Dermis microvascular lymphatic vessel endothelial cell (primary cell): ENCODE measurements at places on chromosomes 2 and 18. TPM values are rescaled to one million over a fixed set of nuclear protein-coding genes. Genes with fewer than 3 reads are reported as not detected.
A peak's percentile ranks its signal among the peaks of the same experiment; 100 is the strongest.

EMILIN1 gene
- total RNA-seq, result 21.3 and 37.0 TPM in 2 replicates

SPEG gene
- under 0.01 TPM in 1 of 2 replicates, not detected in the other for total RNA-seq

RUFY4 gene
- not detected in 2 replicates for total RNA-seq

AQP12A gene
- not detected in 2 replicates for total RNA-seq

LOXHD1 gene
- total RNA-seq, result under 0.01 TPM in 2 replicates

NMUR1 gene
- not detected in 2 replicates for total RNA-seq

HOXD12 gene
- total RNA-seq, result not detected in 2 replicates

- DNase-seq, result no peak
Measured at GRCh38 chr2:51619961-51620360, 588.0 kb upstream of the NRXN1 start.

GRCh38 chr2:240567137-240567871 lies 980 bp upstream of the RNPEPL1 start:
- DNase-seq, result peak; percentile 28

DNA sequence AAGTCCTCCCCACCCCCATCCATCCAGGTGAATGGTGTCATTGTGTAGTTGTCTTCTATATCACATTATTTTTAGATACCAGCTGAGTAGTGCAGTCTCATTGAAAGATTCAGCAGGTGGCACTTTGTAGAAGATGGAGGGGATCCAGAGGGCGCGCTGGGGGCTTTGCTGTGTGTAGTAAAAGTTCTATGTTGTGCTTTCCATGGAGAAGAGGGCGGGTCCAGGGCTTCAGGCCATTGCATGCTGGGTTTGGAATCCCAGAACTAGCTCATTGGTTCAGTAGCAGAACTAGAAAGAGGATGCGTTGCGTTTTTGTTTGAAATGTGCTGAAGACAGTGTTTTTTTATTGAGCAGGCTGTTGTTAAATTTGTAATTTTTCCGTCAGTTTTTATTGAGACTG lies 120.0 kb downstream of the MAP4K4 start:
- DNase-seq, result no peak

- peak; percentile 30 for DNase-seq
Measured at GRCh38 chr2:207337234-207338219, 171.8 kb upstream of the KLF7 start.

- no peak for DNase-seq
Measured at GRCh38 chr2:237585590-237586221, 4.8 kb downstream of the RAB17 start.

- peak; percentile 40 for DNase-seq
Measured at GRCh38 chr2:119290859-119291587, 67.4 kb downstream of the STEAP3 start.

DNA sequence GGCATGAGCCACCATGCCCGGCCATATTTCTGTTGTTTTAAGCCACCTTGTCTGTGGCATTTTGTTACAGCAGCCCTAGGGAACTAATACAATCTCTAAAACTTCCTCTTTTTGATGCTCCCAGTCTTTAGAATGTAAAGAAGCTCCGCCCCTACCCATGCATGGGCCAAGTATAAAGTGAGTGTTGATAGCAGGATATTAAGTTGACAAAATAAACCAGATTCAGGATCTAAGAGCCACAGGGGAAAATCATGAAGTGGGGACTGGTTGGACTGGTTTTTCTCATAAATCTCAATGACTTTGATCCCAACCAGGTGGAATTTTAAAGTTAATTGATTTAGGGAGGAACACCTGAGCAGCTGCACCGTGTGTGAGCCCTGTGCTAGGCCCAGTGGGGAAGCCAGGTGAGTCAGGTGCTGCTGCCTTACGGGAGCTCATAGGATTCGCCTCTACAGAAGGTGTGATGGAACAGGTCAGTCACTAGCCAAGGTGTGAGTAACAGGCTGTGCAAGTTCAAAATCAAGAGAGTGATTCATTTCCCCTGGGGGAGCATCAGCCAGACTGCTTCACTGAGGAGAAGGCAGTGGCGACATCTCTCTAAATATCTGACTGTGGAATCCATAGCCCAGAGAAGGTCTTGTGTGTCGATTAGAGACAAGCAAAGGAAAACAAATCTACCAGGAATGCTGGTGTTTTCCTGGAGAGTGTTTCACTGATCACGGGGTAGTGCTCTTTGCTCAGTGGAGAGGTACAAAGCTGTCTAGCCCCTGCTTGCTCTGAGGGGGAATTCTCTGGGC lies 63.0 kb upstream of the MSH2 start:
- DNase-seq, result no peak

DNA sequence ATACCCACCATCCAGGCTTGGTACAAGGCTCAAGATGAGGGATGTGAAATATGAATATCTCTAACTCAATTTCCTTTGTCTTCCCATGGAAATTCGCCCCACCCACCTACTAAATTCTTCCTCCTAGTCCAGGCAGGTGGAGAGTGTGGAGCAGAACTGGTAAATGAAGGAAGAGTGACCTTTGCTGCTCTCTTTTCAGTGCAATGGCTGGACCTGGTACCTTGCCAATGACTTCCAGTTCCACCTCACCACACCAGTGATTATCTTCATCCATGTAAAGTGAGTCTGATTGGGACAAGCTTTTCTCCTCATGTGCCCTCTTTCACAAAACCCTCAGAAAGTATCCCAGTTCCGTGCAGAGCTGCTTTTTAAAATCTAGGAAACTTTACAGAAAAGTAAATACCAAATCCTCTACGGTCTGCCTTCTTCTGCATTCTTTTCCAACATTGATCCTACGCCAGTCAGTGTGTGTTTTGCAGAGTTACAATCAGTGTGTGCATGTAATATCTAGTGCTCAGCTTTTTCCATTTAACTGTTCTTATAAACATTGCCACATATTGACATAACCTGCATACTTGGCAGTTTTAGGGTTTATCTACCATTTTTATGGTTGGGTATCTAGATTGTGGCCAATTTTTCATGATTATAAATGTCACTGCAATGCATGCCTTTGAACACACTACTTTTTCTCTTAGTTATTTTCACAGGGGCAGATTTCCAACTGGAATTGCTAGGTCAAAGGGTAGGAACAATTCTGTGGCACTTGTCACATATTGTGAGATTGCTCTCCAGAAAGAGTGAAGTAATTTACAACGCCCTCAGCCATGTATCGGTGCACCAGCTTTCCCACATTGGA lies 86.5 kb upstream of the SEC11C start:
- peak; percentile 66 for DNase-seq

GRCh38 chr2:149562324-149562723 lies 25.3 kb downstream of the MMADHC start:
- peak; percentile 47 for DNase-seq

DNA sequence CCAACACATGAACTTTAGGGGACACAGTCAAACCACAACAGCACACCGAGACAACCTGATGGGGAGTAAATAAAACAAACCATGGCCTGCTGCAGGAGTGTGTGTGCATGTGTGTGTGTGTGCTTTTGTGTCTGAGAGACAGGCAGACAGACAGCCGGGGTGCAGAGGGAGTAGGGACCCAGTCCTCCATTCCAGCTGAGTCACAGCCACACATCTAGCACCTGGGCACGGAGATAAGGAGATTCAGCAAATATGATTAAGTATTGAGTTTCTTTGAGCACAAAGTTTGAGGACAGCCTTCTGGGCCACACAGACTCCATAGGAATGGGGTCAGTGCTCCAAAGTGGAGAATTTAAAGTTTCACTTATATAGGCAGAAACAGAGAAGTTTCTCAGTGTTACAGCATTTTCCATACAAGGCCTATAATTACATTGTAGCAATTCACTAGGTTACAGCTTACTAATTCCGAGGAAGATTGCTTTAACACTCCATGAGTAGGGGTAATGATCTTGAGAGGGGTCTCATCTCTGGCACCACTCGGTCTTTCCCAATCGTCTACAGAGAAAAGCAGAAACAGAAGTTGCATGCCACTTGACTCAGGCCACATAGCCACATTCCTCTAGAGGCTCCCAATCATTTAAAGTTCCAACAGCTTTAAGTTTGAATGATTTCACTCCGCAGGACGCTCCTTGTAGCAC lies 30.8 kb upstream of the PRLH start:
- DNase-seq, result no peak

- no peak for DNase-seq
Measured at GRCh38 chr2:8670580-8670979, 11.3 kb upstream of the ID2 start.

GRCh38 chr18:44709307-44710126 lies 28.8 kb downstream of the SETBP1 start:
- DNase-seq, result no peak
